ELF-1 (cell line): ENCODE measurements at places on chromosomes 16 and 17.

DNA sequence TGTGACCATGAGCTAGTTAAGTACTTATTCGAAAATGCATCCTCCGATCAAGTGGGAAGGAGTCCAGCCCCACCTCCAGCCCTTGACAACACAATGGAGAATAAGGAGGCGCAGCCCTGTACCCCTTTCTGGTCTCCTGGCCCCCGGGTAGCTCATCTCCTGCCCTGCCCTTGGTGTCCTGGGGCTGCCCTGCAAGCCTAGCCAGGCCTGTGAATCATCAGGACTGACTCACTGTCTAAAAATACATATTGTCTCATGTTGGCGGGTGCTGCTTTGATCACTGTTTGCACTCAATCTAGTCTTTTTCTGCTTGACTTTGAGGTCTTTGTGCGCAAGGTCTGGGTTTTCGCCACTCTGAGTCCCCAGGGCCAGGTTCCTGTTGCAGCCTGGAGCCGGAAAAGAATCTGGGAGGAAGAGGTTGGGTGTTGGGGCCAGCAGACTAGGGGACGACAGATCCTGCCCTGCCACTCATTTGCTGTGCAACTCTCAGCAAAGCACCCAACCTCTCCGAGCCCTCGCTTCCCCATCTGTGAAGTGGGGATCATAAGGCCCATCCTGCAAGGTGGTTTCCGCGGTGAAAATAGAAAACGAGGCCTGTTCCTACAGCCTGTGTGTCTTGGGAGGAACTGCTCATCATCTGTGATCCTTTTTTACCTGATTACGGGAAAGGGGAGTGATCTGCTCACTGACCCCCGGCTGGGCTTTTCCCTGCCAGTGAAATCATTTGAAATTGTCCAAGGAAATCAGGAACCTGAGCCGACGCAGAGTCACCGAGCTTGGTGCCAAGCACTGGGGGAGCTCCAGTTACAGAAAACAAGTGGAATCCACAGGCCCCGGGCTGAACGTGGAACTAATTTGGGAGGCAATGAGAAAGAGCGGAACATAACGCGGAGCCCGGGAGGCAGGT lies 230.4 kb downstream of the PARN start:
- DNase-seq, result peak; percentile 74

- no peak for DNase-seq
These were observed 264.2 kb downstream of the SEC14L1 start for GRCh38 chr17:77404812-77405581.

DNA sequence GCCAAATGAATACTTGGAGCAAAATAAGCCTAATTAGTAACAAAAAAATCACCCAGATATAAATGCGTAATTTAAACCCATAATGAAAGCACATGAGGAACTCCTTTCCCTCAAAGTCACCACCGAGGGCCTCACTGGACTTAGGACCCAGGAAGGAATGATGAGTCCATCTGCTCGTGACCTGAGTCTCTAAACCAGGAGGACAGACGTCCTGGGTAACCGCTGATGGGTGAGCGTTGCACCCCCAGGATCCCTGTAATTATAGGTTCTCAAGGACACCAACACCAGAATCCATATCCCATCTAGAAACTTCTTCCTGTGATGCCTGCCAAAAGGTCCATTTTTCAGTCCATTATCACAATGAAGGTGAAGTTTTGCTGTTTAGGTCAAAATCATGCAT lies 121.4 kb downstream of the ZNF778 start:
- no peak for DNase-seq

- no peak for DNase-seq
These were observed 47.8 kb upstream of the HAS3 start for GRCh38 chr16:69057400-69058378.

GRCh38 chr16:70589998-70590471 lies 56.3 kb upstream of the IL34 start:
- no peak for DNase-seq

DNA sequence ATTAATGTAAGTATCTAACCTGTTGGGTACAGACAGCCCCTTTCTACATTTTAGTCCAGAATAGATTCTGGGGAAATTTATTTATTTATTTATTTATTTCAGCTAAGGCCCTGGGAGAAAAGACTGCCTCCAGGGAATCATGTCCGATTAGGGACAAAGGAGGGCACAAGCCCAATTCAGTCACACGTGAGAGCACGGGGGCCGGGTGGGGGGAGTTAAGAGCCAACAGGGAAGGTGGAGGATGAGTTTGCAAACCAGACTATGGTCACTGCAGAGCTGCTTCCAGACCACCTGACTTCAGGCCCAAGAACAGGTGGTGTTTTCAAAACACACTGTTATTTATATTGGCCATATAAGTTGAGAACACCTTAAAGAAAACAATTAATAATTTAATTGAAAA lies 1.6 kb upstream of the ZFHX3 start:
- no peak for DNase-seq
